ENCODE measurements at places on chromosomes 4 and X.

DNA sequence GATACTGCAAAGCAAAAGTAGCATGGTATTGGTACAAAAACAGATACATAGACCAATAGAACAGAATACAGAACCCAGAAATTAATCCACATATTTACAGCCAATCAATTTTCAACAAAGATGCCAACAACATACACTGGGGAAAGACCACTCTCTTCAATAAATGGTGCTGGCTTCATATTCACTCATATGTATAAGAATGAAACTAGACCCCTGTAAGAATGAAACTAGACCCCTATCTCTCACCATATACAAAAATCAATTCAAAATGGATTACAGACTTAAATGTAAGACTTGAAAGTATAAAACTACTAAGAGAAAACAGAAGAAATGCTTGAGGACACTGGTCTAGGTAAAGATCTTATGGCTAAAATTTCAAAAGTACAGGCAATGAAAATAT is 19.3 kb downstream of the TLR6 start:
- DNase-seq = no peak

GRCh38 chr4:74932832-74933561 is at the start of gene PARM1:
TSS of gene PARM1 (plus strand) at chr4:74933116. CDS start at chr4:74933328, 212 bp downstream.
- DNase-seq = peak; percentile 85

DNA sequence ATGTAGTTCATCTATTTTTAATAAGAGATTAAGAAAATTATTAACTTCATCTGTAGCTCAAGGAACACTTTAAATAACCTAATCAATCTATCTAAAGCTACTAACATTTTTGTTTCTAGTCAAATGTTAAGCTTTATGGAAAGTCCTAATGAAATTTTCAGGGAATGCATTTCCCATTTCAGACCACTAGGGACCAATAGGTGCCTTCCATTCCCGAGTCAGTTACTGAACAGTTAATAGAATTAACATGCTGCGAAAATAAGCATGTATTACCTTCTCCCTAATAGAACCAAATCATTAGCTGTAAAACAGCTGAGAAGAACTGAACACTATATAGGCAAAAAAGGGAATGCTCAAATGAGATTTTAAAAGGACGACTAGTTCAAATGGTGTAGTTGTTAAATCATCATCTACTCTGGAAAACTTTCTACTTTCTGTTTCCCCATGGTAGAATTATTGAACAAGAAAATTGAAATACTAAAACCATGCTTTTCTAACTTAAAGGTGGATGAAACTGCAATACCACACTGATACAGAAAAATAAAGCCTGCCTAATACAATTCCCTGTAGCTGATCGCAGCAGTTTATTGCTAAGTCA is 22.5 kb downstream of the STX18 start:
- DNase-seq = no peak

DNA sequence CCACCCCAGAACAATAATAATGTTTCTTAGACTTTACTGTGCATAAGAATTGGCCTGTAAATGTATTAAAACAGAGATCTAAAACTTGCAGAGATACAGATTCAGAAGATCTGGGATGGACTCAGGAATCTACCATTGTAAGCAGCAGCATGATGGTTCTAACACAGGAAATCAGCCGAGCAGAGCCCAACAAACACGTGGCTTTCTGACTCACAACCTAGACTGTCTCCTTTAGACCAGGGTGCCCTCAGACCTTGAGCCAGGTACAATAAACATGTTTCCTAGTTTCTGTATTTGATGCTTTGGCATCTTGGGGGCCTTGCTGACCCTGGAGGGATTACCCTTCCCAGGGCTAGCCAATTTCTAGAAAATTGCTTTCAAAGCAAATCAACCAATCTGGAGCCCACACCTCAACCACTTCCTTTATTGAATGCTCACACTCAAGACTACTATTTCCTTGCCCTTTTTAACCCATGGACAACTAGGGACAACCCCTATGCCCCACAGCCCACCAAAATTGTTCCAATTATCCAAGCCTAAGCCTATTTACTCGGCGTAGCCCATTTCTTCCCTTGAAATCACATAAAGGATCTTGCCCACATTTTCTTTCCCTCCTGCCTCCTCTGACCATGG is 80.5 kb downstream of the TBC1D9 start:
- no peak for DNase-seq

GRCh38 chrX:54492340-54492739 is 3.7 kb downstream of the FGD1 start:
- DNase-seq = no peak

DNA sequence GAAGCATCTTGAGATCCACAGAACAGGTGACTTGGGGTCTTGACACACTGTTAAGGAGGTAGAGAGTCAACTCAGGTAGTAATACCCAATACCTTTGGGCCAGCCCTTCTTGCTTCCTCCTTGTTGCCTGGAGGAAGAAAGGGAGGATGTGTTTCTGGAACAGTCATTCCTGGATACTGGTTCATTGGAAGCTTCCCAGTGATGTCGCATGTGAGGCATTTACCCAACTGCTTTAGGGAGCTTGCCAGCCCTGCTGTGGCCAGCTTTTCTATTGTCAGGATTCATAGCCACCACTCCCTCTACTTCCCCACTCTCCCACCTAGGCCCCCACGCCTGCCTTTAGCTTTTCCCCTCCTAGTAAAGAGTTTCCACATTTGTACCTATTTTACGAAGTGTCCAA is 310.3 kb upstream of the PRPS2 start:
- DNase-seq = no peak

GRCh38 chr4:187666697-187667494 is 328.7 kb upstream of the ZFP42 start:
- peak; percentile 74 for DNase-seq

GRCh38 chr4:5224340-5224739 is 173.1 kb downstream of the STK32B start:
- DNase-seq = no peak

- no peak for DNase-seq
Observed at GRCh38 chr4:80017125-80017854, 55.7 kb downstream of the ANTXR2 start.

DNA sequence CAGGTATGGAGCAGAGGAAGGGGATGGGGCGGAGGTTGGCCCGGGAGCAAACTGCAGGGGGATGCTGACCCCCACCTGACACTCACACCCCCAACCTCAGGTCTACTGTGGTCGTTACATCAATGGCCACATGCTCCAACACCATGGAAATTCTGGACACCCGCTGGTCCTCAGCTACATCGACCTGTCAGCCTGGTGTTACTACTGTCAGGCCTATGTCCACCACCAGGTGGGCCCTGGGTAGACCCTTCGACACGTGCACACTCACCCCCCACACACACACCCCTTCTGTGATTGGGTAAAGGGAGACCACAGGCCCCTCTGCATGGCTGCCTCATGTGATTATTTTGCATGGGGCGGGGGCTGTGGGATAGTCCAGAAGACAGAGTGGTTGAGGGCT is 2.2 kb upstream of the ERAS start:
- no peak for DNase-seq

DNA sequence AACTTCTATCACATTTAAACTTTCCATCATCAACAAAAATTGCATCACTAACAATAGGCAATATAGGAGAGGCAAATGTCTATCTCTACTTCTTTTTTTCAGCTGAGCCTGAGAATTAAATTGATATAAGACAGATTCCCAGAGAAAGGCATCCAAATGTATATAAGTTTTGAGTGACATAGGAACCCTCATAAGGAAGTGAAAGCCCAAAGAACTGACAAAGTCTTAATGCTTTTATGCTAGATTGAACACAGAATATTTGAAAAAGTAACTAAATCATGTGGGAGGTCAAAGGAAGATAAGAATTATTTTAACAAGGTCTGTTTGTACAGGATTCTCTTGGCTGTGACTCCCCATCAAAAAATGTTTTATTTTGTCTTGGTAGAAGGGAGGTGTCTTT is 714.9 kb downstream of the GRXCR1 start:
- no peak for DNase-seq

- DNase-seq = no peak
Observed at GRCh38 chrX:136438192-136438591, 49.6 kb upstream of the BRS3 start.

- DNase-seq = peak; percentile 53
Observed at GRCh38 chr4:15400981-15401671, 26.7 kb upstream of the C1QTNF7 start.

- DNase-seq = no peak
Observed at GRCh38 chrX:13700380-13700779, 11.5 kb downstream of the RAB9A start.

GRCh38 chrX:40103565-40104323 is 6.0 kb upstream of the BCOR start:
- no peak for DNase-seq

- no peak for DNase-seq
Observed at GRCh38 chrX:16511796-16512776, 137.9 kb upstream of the S100G start.

- no peak for DNase-seq
Observed at GRCh38 chr4:77026322-77026704, 49.5 kb downstream of the CCNI start.

GRCh38 chr4:12050357-12050756 is 621.7 kb upstream of the HS3ST1 start:
- DNase-seq = no peak

DNA sequence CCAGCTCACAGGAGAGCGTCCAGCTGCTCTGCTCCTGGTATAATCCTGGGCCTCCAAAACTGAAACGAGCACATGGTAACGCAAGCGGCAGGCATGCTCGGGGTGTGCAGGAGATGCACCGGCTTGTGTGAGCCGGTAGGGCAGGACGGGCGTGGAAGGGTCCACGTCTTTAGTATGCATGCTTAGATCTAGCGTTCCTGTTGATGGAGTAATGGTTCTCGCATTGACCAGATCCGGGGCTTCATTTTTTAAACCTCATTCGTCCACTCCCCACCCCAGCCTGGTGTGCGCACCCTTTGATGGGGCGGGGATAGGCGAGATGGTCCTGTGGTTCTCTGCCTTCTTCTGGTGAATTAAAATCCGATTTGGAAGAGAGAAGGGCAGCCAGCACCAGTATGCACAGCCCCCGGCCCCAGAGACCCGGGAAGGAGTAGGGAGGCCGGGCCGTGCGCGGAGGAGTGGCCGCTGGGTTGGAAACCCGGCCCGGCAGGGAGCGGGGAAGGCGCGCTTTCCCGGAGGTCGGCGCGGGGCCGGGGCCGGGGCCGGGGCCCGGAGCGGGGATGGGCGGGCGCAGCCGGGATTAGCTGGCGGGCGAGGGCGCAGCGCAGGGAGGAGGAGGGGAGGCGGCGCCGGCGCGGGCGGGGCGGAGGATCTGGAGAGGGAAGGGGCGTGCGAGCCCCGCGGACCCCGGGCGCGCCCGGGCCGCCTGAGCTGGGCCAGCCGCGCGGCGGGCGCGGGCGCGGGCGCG is 39.9 kb downstream of the FAM149A start:
- peak; percentile 86 for DNase-seq

DNA sequence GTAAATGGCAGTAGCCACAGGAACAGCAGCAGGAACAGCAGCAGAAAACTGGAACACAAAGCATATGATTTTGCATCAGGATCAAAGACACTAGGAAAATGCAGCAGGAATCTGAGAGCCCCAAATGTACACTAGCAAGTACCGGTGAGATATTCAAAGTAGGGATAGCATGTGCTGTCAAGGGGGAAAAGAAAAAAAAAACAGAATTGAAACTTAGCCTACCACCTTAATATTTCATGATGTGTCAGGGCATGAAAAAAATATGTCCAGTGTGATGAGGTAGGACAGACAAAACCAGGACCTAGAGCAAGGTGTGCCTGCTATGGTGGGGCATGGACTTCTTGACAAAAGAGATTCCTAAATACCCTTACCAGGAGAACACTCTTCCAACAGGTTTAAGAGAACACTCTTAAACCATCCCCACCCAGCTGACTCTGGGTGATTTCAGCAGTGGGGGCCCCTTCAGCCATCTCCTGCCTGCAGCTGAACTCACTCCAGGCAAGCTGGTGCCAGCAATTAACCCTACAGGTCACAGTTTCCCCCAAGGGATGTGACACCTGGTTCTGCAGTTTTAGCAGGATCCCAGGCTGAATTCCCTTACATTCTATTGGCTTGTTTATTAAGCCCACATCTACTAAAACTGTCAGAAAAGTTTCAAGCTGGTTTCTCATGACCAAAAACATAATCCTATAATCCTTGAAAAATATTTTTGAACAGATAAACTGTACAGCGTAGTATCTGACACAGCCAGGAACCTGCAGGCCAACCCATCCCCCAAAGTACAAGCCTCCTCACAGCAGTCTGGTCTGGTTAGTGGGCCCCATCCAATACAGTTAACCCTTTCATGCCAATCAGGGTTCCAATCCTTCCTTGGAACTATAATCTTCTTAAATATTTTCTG is 62.9 kb upstream of the FMR1 start:
- DNase-seq = no peak

GRCh38 chr4:169773889-169774288 is 16.1 kb upstream of the HPF1 start:
- no peak for DNase-seq

DNA sequence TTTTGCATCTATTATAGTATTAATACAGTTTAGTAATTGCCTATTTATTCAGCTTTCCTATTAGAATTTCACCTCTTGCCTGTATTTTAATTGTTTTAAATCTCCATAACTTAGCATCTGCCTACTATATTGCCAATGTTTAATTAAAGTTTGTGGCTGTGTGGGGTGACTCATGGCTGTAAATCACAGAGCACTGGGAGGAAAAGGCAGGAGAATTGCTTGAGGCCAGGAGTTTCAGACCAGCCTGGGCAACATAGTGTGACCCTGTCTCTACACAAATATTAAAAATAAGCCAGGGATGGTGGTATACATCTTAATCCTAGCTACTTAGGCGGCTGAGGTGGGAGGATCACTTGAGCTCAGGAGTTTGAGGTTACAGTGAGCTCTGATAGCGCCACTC is 14.5 kb upstream of the CCSER1 start:
- no peak for DNase-seq

GRCh38 chrX:30918480-30918879 is 29.4 kb upstream of the TAB3 start:
- no peak for DNase-seq

DNA sequence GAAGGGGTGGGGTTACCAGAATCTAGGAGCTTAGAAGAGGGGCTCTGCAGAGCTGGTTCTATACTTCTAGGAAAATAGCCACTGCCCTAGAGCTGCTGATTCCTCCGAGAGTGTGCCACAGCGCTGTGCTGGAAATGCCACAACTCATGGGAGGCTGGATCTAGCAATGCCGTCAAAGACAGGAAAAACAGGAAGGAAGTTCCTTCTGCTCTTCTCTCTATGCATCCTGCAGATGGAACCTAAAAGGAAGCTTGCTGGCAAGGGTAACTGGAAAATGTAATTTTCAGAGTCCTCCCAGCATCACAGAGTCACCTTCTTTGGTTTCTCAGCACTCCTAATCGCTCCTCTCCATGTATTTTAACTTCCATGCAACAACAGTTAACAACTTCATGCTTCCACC is 121.2 kb upstream of the TLL1 start:
- no peak for DNase-seq

- DNase-seq = no peak
Observed at GRCh38 chr4:184768296-184768695, 34.4 kb upstream of the CENPU start.

- DNase-seq = peak; percentile 35
Observed at GRCh38 chr4:56641494-56642051, 39.5 kb downstream of the HOPX start.

GRCh38 chrX:41779941-41780340 is 56.0 kb downstream of the GPR82 start:
- DNase-seq = no peak

Data from muscle of back (tissue), 13 donors.